SW480 (cell line): ENCODE measurements at places on chromosomes 12 and 14.

DNA sequence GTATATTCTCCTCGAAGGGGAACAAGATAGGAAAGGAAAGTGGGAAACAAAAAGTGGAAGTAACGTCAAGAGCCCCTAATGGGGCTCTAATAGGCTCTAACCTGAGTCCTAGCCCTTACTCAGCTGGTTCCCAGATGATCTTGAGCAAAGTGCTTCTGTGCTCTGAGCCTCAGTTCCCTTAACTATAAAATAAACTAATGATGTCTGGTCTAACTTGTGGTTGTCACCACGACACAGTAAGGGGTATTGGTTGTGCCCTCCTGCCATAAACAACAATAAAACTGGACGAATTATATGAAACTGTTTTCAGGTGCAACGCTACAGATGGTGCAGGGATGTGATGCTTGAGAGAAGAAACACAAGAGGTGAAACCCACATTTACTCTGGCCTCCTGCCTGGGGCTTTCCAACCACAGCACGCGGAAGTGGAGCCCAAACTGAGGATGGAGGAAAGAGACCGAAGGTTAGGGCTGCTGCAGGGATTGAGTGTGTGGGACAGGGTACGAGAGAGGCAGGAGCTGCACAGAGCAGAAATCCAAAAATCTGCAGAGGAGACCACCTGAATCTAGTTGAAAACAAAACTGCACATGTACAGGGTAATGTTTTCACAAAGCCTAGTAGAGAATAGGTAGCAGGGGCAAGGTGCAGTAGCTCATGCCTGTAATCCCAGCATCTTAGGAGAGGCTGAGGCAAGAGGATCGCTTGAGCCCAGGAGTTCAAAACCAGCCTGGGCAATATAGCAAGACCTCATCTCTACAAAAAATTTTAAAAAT is 45.6 kb upstream of the BCL2L14 start:
- no peak for DNase-seq

- DNase-seq = no peak
These were observed 12.3 kb downstream of the KRT80 start for GRCh38 chr12:52179396-52179973.

GRCh38 chr14:90341784-90342183 is 10.0 kb upstream of the NRDE2 start:
- no peak for DNase-seq

- no peak for DNase-seq
These were observed 19.8 kb upstream of the CABP1 start for GRCh38 chr12:120620624-120621023.

DNA sequence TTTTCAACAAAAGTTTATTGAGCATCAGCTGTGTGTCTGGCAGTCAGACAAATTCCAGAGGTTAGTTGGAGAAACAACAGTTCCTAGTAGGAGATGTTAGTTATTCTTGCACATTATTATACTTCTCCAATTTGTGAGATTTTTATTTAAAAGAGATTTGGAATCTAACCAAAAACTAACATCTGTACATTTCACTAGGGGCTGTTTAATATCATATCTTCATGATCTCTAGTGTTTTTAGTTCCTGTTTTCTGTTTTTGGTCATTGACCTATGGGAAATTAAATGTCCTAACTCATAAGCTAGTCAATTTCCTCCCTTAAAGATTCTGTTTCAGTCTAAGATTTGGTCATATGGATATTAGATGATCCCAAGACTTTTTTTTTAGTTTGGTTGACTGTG is 34.1 kb upstream of the KLHDC2 start:
- DNase-seq = no peak

- DNase-seq = no peak
These were observed 53.5 kb upstream of the DUSP6 start for GRCh38 chr12:89405626-89406345.

DNA sequence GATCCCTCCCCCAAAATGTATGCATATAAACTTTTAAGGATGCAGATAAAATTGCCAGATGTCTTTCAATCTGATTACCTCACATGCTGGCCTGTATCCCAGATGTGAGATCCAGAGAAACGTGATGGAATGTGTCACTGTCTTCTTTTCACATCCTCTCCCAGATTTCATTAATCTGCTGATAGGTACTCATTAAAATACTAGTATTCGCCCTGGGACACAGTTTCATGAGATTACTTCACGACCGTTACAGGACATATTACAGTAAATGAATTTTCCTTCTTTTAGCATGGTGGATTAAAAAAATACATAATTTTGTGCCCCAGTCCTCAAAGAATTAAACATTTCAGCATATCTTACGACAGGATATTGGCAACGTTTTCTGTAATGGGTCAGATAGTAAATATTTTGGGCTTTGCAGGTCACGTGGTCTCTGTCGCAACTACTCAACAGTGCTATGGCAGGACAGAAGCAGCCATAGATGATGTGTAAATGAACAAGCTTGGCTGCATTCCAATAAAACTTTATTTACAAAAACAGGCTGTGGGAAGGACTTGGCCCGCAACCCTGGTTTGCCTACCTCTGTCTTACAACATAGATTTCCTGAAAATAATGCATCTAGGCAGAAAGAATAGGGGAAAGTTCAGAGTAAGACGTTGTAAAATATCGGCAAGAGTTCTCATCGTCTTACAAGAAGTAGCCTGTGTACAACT is 156.0 kb upstream of the DIO3 start:
- no peak for DNase-seq
